ENCODE measurements at places on chromosomes 2 and 18.

DNA sequence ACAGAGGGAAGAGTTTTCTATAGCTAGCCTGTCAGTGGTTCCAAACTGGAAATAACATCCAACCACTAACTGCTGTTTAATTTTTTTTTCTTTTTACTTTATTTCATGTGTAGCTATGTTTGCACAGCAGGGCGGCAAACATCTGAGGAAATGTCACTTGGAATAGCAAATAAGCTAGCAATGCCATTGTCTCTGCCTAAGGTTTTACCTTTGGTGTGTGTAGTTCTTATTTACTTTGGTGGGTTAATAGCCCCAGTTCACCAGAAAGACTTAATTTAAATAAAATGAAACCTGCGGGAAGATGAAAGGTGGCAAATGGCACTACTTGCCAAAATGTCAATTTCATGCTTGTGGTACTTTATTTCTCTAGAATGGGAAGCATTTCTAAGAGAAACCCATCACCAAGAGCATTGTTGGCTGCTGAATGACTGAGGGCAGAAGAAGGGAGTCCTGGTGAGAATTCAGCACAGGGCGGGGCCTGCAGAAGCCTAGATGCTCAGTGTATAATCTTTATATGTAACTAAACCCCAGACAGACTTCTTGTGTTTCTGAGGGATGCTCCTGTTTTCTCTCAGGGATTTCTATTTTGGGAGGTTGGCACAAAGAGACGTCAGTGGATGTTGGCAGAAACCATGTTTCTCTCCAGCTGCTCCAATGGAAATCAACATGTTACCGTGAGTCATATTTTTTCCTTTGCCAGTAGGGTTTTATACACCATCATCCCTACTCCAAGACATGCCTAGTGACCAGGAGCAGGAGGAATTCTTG, 300.4 kb upstream of the NT5C1B start:
- no peak for DNase-seq

GRCh38 chr2:219112651-219113338, 47.8 kb downstream of the NHEJ1 start:
- no peak for DNase-seq

- DNase-seq, result no peak
Observed at GRCh38 chr2:102834523-102835273, 72.9 kb downstream of the TMEM182 start.

GRCh38 chr18:3554811-3555427, 104.9 kb downstream of the TGIF1 start:
- DNase-seq, result no peak

- DNase-seq, result no peak
Observed at GRCh38 chr18:2114289-2114688, 457.0 kb downstream of the METTL4 start.

Measured in T1000 (cell line).